ENCODE measurements at places on chromosomes 2 and 18. TPM values are rescaled to one million over a fixed set of nuclear protein-coding genes. Genes with fewer than 3 reads are reported as not detected.
A peak's percentile ranks its signal among the peaks of the same experiment; 100 is the strongest.

DNA sequence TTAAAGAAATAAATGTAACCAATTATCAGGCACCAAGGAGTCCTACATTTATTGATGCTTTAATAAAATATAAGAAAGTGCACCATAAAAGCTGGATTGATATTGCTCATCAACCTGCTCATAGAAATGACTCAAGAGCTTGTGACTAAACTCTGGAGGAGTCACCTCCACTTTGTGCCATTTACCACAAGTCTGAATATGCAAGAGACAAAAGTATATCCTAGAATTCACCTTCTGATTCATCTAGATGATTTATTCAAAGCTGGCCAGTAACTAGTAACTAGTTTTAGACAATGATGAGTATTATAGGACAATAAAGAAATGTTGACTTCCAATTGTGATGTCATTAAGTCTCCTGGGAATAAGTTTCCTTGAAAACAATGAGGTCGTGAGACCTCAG, 146.0 kb upstream of the SOX11 start:
- H3K4me3 ChIP-seq, result no peak overlapping the region
- peaks cover 16% of the 10 kb centered on the region for H3K4me1 ChIP-seq
- DNase-seq, result no peak
- no peaks in the 10 kb centered on the region for H3K36me3 ChIP-seq

- no peak overlapping the region for H3K4me3 ChIP-seq
- H3K36me3 ChIP-seq, result no peaks in the 10 kb centered on the region
- no peak overlapping the region for H3K27ac ChIP-seq
- DNase-seq, result no peak
- no peaks in the 10 kb centered on the region for H3K4me1 ChIP-seq
Observed at GRCh38 chr2:52141076-52141475, 1109.1 kb upstream of the NRXN1 start.

- peak; percentile 47 for DNase-seq
- H3K4me1 ChIP-seq, result 0 out of 2 replicates have a peak, but pooled peaks cover 3% of the 10 kb centered on the region
- no peaks in the 10 kb centered on the region for H3K36me3 ChIP-seq
Observed at GRCh38 chr18:45920367-45920766, 46.8 kb downstream of the EPG5 start.

GRCh38 chr2:16691261-16691660, 25.6 kb upstream of the CYRIA start:
- H3K27me3 ChIP-seq, result no peaks in the 10 kb centered on the region
- no peak for DNase-seq
- H3K4me3 ChIP-seq, result no peak overlapping the region
- no peak overlapping the region for H3K27ac ChIP-seq
- H3K4me1 ChIP-seq, result no peaks in the 10 kb centered on the region

- no peak overlapping the region for H3K4me3 ChIP-seq
- no peak for DNase-seq
- H3K27ac ChIP-seq, result no peak overlapping the region
- H3K36me3 ChIP-seq, result no peaks in the 10 kb centered on the region
Observed at GRCh38 chr18:42864876-42865275, 250.6 kb downstream of the RIT2 start.

DNA sequence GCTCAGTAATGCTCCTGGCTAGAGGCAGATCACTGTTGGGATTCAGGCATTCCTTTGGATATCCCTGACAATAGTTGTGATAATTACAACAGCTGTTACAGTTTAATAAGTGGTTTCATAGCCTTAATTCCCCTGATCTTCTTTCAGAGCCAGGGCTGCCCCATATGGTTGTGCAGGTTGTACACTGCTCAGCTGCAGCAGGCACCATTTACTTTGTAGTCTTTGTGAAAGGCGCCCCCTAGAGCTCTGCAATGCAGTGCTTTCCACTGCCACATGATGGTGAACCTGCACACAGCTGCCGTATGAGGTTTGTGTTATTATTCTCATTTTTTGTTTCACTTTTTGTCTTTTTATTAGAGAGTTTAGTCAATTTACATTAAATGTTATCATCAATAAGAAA, 239.1 kb downstream of the KCNS3 start:
- H3K4me1 ChIP-seq, result peaks cover 11% of the 10 kb centered on the region
- H3K27ac ChIP-seq, result no peak overlapping the region
- H3K27me3 ChIP-seq, result no peaks in the 10 kb centered on the region

DNA sequence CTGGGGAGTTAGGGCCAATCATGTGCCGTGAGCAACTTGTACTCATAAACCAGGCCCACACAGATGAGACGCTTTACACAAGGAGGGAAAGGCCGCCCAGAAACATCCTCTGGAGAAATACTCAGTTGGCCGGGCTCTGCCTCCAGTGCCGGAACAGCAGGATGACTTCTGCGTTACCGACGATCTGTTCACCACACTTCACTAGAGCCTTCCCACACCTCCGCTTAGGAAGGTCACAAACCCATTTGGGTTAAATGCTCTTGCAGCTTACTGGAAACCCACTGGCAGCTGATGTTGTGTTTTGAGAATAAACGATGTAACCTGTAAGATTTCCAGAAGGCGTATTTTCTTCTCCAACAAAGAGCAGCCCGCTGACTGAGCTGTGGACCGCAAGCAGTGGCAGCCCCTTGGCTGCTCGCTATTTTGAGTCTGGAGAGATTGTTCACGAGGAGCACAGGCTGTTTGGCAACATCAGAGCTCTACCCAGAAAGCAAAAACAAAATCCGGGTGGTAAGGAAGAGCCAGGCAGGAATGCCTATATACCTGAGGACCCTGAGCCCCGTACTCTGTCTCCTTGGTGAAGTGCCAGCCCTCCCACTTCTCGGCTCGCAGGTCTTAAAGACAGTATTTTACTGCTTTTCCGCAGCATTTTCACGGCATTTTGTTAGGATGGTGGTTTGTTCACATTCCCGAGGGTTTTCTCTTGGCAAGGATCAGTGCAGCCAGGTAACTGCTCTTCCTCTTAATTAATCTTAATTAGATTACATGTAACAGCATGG, 44.0 kb downstream of the COLEC12 start:
- no peaks in the 10 kb centered on the region for H3K27me3 ChIP-seq
- H3K4me3 ChIP-seq, result peak overlapping the region; percentile 23
- H3K4me1 ChIP-seq, result peaks cover 9% of the 10 kb centered on the region
- DNase-seq, result no peak
- H3K36me3 ChIP-seq, result no peaks in the 10 kb centered on the region

The SPATA3 gene
- not detected for total RNA-seq

The GALR1 gene
- not detected for total RNA-seq

The SNTG2 gene
- total RNA-seq, result 0.41 TPM

The FBXO48 gene
- 1.8 TPM for total RNA-seq

The IL37 gene
- total RNA-seq, result 0.22 TPM

All from SJCRH30 (cell line).